ENCODE measurements at places on chromosomes 12 and 14. TPM values are rescaled to one million over a fixed set of nuclear protein-coding genes. Genes with fewer than 3 reads are reported as not detected.

STRN3 gene
- total RNA-seq = 99.6 TPM

- ATAC-seq = no peak
Observed at GRCh38 chr14:92729634-92730358, 18.6 kb downstream of the LGMN start.

CLEC4E gene
- total RNA-seq = 0.12 TPM

GRCh38 chr14:36663404-36664321, 2.0 kb downstream of the PAX9 start:
- ATAC-seq = no peak

DNA sequence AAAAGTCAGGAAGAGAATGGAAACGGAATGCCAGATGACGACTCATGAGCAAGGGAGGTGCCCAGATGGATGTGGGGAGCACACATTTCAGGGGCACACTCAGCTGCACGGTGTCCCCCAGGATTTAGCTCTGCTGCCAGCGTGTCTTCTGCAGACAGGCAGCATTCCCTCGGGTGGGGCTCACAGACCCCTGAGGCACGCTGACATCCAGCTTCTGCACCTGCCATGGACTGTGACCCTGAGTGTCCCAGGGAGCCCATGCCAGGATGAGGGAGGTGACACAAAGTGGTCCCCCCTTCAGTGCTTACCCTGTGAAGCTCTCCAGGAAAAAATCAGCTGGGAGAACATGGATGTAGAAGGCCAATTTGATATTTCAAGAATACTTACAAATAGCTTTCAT, 84.2 kb downstream of the PIWIL1 start:
- no peak for ATAC-seq

GRCh38 chr14:75312341-75312740, 33.7 kb downstream of the FOS start:
- ATAC-seq = no peak

- peak; percentile 66 for ATAC-seq
Observed at GRCh38 chr12:118060301-118061010, 523 bp downstream of the WSB2 start.

LTB4R gene
- 3.5 TPM for total RNA-seq

DNA sequence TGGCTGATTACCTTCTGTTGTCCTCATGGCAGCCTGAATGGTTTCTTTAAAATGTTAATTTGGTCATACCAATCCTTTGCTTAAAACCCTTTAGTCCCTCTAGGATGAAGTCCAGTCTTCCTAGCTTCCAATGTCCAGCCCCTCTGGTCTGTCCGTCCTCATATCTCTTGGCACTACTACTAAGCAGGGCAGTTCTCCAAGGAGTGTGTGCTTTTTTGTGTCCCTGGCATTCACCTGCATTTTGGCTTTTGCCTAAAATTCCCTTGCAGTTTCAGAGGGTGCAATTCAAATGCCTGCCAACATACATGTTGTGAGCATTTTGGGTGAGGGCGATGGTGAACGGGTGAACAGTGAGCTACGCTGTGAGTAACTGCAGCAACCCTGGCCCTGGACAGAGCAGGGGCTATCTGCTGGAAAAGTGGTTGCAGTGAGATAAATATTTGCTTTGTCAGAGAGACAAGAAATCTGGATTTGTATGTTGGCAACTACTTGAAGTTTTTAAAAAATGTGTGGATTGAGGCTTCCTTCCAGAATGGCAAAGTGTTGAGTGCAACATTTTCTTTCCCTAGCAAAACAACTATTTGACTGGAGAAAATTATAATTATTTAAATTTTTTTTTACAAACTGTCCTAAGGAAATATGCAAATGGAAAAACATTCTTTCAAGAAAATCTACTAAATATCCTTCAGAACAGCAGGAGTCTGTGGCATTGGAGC, 14.6 kb downstream of the GALNT8 start:
- no peak for ATAC-seq

DNA sequence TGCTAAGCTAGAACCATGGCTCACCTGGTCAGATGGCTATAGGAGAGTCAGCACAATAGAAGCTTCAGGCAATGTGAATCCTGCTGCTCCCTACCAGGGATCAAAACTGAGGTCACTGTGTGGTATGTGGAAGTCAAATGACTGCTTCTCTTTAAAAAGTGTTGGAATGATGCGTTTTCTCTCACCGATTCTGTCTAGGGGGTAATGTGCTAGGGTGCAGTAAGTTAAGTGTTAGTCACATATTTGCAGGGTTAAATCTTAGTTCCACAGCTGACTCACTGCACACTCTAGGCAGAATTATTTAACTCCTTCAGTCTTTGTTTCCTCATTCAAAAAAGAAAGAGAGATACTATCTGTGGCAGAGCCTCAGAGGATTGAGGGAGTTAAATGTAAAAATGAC, 696.6 kb downstream of the DIO2 start:
- ATAC-seq = no peak

- no peak for ATAC-seq
Observed at GRCh38 chr12:47214771-47215170, 135.0 kb upstream of the AMIGO2 start.

DNA sequence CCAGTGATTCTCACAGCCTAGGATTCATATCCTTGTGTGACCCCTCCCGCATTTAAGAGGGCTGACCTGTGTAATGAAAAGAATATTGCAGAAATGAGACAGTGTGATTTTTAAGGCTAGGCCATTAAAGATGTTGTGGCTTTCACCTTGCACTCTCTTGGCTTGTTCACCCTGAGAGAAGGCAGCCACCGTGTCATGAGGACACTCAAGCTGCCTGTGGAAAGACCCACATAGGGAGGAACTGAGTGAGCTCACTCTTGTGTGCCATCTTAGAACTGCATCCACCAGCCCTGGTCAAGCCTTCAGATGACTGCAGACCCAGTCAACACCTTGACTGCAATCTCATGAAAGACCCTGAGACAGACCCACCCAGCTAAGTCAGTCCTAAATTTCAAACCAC, 46.3 kb upstream of the TMPO start:
- no peak for ATAC-seq

- ATAC-seq = no peak
Observed at GRCh38 chr12:76560086-76560491, 518 bp upstream of the OSBPL8 start.

GRCh38 chr12:74985293-74985985, 224.2 kb downstream of the KCNC2 start:
- ATAC-seq = peak; percentile 46

DNA sequence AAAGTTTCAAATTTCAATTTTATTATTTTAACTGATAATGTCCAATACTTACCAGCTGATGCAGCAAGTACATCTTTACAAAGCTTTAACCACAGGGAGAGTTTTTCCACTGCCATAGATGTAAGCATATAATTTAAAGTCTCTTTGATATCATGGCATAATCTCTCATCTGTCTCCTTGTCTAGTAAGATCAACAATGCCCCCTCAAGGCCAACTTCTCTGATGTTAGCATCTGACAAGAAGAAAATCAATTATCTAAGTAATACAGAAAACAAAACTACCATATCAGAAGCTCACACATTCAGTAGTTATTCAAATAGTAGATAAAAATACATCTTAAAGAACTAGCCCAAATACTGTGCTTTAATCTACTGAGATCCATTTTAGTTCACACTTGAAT, 94.2 kb downstream of the HEATR5A start:
- ATAC-seq = no peak

GRCh38 chr12:118514297-118514696, 137.9 kb downstream of the SUDS3 start:
- no peak for ATAC-seq

DNA sequence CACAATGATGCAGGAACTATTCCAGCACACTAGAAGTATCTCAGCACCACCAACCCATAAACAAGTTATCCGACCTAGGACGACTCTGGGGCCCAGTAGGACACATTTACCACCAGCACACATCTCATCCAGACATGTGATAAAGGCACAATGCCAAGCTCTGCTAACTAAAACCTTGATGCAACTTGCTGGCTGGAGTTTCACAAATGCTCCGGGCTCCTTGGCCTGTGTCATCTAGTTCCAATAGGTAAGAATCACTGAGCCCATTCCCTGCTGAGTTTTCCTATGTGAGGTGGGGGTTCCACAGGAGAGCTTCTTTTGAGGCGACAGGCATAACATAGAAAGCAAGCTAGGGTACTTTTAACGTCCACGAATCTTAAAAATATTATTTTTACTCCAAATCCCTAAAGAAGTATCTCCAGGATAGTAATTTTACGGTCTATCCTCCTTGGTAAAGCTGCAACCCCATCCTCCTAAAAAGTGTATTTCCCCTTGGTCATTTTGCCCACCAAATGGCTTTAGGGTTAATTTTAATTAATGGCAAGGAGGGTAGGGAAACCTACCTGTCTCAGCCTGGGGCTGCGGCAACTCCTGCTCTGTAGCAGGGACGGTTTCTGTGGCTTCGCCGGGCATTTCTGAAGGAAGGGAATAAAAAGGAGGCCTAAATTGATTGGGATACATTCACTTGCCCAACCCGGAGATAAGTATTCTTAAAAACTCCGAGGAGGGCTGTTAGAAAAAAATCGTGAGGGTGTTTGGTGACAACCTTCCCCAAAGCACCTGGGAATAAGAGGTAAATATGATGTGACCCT, 1.0 kb downstream of the NACA start:
- peak; percentile 24 for ATAC-seq

DNA sequence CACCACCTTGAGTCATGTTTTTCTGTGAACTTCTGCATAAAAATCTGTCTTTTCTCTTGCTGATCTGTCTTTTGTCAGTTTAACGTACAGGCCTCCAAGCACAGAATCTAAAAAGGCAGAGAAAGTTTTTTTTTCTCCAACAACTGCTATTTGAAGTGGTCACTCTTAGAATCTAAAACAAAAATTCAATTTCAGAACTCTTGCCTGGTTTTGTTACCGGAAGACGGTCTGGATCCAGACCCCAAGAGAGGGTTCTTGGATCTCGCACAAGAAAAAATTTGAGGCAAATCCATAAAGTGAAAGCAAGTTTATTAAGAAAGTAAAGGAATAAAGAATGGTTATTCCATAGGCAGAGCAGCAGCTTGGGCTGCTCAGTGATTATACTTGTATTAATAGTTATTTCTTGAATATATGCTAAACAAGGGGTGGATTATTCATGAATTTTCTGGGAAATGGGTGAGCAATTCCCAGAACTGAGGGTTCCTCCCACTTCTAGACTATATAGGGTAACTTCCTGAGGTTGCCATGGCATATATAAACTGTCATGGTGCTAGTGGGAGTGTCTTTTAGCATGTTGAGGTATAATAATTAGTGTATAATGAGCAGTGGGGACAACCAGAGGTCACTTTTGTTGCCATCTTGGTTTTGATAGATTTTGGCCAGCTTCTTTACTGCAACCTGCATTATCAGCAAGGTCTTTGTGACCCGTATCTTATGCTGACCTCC, 150.0 kb upstream of the PLEKHA5 start:
- ATAC-seq = no peak

GRCh38 chr14:76937181-76938091, 91.1 kb downstream of the IRF2BPL start:
- ATAC-seq = peak; percentile 72

- peak; percentile 84 for ATAC-seq
Observed at GRCh38 chr12:94650143-94651056, at the start of gene TMCC3. TMCC3 (minus strand) TSS chr12:94650557; CDS start chr12:94650430, 127 bp downstream.

ATP5F1B gene
- 411 TPM for total RNA-seq

DENND5B gene
- total RNA-seq = 40.8 TPM

DNA sequence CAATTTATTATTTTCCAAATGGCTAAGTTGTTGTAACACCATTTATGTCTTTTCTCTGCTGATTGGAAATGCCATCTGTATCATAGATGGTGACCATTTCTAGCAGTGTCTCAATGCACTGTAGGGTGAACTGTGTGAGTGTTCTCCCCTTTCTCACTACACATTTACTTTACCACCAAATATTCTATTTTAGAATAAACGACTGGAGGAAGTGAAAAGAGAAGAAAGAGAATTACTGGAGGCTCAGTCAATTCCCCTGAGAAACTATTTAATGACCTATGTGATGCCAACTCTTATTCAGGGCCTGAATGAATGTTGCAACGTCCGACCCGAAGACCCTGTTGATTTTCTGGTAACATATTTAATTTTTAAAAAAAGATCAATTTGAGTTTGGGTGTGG, 15.5 kb upstream of the PAPOLA start:
- no peak for ATAC-seq

SAMD15 gene
- 0.20 TPM for total RNA-seq

ST8SIA1 gene
- total RNA-seq = 9.4 TPM

GCH1 gene
- total RNA-seq = 2.2 TPM

GRCh38 chr12:105444653-105445102, 114.2 kb downstream of the C12orf75 start:
- ATAC-seq = no peak

DNA sequence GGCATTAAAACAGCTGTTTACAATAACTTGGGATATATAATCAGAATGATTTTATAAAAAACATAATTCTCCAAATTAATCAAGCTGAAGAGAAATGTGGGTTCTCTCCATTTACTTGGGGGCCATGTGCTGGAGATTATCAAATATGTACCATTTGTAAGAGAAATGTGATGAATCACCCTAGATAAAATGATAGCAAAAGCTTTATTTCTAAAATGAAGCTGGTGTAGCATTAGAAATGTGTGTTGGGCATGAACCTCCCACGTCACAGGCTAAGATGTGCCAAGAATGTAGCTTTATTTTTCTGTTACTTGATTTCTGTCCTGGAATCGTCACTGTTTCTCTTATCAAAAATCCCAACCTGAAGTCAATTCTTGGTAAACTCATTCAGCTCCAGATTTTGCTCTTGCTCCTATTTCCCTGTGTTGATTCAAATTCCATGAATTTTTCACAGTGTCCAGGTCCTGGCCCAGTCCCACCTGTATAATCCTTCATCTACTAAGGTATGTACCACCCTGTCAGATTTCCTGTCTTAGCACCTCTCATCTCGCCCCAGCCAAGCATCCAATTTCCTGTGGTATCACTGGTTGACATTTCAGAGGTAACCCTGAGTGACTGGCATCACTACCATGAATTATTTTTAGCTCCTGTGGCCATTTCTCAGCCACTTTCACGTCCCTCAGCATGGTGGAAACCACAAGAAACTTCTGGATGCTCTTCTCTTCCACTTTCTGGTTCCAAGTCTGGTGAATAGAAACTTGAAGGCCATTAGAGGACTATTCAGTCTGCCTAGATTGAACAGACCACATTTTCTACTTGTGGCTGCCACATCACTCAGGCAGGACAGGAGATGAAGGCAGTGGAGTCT, 103.6 kb upstream of the FLRT2 start:
- ATAC-seq = no peak

GRCh38 chr14:51501746-51502145, 150.0 kb upstream of the FRMD6 start:
- no peak for ATAC-seq

SIX4 gene
- 2.4 TPM for total RNA-seq

- no peak for ATAC-seq
Observed at GRCh38 chr14:51129130-51129529, 34.2 kb upstream of the TRIM9 start.

- no peak for ATAC-seq
Observed at GRCh38 chr12:64044191-64044590, 177.9 kb downstream of the KICS2 start.
